Keratinocyte (primary cell): ENCODE measurements at places on chromosomes 3 and 15.

DNA sequence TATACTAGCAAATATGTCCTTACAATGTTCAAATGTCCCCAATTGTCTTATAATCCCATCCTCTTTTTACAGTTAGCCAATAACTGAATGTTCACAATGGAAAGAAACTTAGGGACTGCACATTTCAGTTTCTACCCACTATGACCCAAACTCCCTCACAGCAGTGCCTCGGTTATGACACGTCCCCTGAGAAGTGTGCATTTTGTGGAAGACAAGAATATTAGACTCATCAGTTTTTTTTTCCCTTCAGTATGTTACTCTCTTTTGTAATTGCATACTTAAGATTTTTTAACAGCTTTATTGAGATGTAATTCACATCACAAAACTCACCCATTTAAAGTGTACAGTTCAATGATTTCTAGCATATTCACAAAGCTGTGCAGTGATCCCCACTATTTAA, 64.8 kb downstream of the IGF2BP2 start:
- no peak for DNase-seq

- peak; percentile 58 for DNase-seq
These were observed 32.3 kb downstream of the C3orf62 start for GRCh38 chr3:49244581-49245205.

DNA sequence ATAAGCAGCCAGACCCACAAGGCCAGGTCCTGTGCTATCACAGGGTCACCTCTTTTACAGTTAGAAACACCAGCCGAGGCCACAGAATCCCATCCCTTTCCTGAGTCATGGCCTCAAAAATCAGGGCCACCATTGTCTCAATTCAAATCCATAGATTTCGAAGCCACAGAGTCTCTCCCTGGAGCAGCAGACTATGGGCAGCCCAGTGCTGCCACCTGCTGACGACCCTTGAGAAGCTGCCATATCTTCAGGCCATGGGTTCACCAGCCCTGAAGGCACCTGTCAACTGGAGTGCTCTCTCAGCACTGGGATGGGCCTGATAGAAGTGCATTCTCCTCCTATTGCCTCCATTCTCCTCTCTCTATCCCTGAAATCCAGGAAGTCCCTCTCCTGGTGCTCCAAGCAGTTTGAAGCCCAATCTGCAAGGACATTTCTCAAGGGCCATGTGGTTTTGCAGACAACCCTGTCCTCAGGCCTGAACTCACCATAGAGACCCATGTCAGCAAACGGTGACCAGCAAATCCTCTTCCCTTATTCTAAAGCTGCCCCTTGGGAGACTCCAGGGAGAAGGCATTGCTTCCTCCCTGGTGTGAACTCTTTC, 39.6 kb downstream of the TGM4 start:
- DNase-seq: no peak

DNA sequence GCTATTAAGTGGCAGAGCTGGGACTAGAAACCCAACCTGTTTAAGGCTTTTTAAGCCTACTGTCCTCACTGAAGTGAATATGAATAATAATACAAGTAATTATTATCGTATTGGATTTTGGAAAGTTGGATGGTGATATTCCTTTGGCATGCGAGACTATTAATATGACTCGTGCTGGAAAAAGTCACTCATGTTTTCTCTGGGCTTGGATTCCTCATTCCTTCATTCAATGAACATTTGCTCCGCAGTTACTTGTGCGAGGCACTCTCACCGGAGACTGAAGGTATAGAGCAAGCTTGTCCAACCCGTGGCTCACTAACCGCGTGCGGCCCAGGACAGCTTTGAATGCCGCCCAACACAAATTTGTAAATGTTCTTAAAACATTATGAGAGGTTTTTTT, 694 bp downstream of the PLAAT1 start:
- DNase-seq: no peak

GRCh38 chr15:41557673-41558399, 1.2 kb upstream of the TYRO3 start:
- no peak for DNase-seq

GRCh38 chr3:127427156-127427555, 139.3 kb upstream of the PRR20G start:
- DNase-seq: no peak

DNA sequence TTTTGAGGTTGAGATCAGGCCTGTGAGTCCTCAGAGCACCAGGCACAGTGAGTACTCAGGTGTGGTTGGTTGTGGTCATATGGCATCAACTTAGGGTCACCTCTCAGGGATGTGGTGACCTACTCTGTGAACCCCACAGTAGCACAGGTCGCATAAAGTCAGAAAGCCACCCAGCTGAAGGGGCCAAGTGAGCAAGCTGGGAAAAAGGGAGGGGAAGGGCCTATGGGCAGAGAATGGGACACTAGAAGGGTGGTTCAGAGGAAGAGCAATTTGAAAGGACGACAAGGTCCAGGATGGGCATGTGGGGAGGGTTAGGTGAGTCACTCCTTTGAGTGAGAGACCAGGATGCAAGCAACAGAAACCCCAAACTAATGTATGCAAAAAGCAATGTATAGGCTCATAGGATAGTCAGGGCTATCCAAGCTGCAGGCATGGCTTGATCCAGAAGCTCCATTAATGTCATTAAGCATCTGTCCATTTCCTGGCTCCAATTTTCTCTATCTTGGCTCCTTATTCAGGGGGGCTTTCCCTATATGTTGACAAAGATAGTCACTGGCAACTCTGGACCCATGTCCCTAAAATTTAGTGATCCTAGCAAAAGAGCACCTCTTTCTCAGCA, 33.5 kb downstream of the HMCES start:
- no peak for DNase-seq

DNA sequence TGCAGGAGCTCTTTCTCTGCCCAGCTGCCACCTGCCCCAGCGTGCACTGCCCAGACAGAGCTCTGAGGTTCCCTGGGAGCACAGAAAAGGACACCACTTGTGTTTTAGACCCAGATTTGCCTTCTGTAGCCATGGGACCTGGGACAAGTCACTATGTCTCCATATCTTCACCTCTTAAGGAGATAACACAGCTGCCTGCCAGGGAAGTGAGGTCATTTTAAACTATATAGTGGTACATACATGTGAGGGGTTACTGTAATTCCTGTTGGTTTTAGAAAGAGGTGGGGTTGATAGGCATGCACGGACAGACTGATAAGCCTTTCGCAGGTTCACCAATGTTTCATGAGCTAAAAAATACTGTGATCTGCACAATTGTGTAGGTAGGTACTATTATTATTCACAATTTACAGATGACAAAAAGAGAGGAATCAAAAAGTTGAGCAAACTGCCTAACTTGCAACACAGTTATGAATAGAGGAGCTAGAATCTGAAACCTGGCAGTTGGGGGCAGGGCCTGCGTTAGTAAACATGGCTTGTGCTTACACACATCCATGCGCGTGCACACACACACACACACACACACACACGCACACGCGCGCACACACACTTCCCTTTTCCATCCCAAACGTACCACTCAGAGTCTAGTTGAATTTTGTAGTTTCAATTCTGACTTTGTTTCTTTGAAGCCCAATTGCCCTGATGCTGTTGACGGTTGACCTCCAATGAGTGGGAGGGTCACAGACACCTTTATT, 193.6 kb downstream of the FAM43A start:
- no peak for DNase-seq

DNA sequence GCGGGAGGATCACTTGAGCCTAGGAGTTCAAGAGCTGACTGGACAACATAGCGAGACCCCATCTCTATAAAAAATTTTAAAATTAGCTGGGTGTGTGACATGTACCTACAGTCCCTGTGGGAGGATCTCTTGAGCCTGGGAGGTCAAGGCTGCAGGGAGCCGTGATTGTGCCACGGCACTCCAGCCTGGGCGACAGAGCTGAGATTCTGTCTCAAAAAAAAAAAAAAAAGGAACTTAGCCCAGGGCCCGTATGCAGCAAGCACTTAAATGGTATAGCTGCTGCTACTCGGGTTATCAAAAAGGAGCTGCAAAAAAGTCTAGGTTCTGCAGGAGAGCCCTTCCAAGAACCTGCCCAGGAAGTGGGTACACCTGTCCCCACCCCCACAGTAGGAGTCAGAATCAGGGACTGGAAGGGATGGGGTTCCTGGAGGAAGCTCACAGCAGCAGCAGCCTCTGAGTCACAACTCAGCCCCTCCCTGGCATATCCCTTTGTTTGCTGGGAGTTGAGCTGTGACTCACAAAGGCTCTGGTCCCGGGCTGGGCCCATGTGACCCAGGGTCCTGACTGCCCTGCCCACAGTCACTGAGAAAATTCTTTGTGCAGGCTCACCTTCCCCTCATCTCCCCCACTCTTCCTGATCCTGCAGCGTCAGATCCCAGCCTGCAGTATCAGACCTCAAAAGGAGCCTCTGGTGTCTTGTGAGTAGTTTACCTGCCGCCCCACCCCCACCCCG, at the start of gene SPATA12:
Gene SPATA12, plus strand, starts transcription at position 576 of the 733 bp plus-strand sequence. CDS start 13,031 bp downstream, outside the sequence.
- peak; percentile 95 for DNase-seq

DNA sequence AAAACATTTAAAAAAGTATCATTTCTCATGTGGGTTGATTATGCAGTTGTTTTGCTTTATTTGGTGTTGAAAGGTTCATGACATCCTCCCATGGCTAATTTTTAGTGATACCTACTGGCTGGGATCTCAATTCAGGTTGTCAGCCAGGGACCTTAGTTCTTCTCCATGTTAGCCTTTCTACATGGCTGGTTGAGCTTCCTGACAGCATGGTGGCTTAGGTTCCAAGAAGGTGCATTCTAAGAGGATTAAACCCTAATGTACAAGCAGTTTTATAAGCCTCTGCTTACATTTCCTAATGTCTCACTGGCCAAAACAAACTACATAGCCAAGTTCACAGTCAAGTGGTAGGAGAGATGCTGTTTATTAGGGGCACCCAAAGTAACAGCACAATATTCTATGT, 9.4 kb upstream of the TM6SF1 start:
- DNase-seq: no peak

- no peak for DNase-seq
These were observed 61.4 kb upstream of the ZBTB38 start for GRCh38 chr3:141306922-141307321.

DNA sequence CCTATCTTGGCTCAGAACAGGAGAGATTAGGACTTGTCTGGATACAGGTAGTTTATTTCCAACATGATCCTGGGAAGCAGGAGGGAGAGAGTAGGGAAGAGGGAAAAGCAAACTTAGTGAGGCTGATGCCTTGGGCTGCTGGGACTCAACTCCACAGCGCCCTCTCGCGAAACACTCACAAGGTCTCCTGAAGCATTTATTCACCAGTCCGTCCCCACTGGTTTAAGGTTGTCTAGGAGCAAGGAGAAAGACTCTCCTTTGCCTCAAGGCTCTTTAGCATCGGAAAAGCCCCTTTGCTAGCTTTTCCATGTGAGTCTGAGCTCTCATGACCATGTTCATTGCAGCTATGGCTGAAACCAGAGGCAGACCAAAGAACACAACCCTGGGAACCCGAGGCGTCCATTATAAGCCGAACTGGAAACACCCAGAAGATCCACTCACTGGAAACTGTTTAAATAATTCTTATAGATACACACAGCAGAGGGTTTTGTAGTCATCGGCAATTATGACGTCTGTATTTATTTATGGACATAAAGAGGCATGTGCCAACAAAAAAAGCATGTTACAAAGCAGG, 244.5 kb downstream of the CD47 start:
- DNase-seq: peak; percentile 7

GRCh38 chr3:112315791-112316190, 17.2 kb upstream of the CD200 start:
- no peak for DNase-seq

DNA sequence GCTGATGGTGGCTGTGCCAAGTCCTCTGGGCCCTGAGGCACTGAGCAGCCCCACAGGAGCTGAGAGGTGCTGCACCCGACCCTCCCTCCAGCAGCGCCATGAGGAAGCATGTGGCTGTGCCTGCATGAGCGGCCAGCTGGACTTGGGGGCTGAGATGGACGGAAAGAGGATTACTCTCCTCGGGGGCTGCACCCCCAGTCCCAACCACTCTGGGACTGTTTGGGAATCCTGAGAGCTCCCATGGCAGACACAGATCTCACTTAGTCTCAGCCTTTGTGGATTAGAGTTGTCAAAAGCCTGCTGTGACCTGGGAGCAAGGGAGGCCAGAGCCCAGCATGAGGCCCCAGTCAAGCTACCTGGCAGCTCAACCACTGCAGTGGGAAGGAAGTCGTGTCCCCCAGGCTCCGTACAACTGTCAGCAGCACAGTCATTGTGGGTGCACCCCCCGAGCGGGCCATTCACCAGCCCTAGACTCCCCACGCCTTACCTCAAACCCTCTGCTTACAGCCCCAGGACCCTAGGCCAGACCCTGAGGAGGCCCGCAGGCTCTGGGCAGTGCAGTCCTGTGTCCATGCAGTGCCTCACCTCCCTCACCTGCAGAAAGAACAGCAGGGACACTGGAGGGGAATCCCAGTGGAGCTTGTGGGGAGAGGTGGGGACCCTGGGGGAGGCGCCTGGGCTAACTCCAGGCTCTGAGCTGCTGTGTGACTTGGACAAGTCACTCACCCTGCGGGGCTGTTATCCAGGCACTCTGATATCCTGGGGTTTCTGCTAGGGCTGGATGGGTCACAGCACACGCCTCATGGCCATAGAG, 17.1 kb downstream of the PRR23E start:
- no peak for DNase-seq

- DNase-seq: peak; percentile 94
These were observed 220.2 kb downstream of the SHQ1 start for GRCh38 chr3:72628065-72628464.

- DNase-seq: no peak
These were observed 417.9 kb downstream of the MECOM start for GRCh38 chr3:169245631-169246030.

GRCh38 chr3:122918576-122919290, 108.8 kb downstream of the SEMA5B start:
- DNase-seq: no peak

DNA sequence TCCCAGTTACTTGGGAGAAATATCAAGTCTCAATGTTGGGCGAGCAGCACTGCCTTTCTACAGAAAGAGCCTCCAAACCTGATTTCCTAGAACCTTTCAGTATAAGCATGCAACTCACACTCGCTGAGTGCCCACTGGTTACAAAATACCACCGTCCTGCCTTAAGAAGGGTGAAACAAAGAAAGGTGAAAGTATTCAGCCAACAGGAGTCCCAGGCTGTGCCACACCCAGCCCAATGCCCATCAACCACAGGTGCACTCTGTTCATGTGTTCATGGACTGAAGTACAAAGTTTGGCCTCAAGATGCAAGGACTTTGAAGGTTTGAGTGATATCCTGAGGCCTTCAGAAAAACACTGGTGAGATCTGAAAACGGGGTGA, 34.0 kb downstream of the IL17RD start:
- DNase-seq: no peak

DNA sequence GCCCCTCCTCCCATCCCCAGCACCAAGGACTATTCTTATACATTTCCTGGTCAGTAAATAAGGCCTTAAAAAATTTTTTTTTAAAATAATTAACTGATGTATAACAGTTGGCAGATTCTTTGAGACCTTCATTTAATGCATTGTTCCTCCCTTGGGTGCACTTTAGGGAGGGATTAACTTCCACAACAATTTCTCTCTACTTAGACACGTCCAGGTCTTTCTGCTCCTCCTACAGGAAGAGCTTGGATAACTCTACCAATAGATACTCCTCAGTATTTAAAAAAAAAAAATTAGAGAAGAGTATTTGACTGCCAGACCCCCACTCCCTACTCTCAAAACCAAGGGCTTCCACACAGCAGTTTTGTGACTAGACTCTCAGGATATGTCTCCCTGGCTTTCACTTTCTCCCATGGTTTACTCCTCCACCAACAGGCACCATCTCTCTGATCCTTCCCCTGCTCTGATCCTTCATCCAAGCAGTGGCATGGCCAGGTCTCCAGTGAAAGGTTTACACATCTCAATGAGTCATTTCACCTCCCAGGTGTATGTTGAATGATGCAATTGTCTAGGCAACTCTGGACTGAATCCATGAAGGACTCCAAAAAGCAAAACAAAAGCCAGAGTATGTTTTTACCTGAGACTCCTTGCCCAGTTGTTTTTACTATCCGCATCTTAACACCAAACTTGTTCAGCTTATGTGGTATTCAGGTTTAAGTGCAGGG, 7.4 kb downstream of the ZIC4 start:
- no peak for DNase-seq
